GM10248 (cell line): ENCODE measurements at places on chromosomes 1 and 21.

- no peak for DNase-seq
These were observed 29.8 kb upstream of the TADA1 start for GRCh38 chr1:166905900-166906299.

DNA sequence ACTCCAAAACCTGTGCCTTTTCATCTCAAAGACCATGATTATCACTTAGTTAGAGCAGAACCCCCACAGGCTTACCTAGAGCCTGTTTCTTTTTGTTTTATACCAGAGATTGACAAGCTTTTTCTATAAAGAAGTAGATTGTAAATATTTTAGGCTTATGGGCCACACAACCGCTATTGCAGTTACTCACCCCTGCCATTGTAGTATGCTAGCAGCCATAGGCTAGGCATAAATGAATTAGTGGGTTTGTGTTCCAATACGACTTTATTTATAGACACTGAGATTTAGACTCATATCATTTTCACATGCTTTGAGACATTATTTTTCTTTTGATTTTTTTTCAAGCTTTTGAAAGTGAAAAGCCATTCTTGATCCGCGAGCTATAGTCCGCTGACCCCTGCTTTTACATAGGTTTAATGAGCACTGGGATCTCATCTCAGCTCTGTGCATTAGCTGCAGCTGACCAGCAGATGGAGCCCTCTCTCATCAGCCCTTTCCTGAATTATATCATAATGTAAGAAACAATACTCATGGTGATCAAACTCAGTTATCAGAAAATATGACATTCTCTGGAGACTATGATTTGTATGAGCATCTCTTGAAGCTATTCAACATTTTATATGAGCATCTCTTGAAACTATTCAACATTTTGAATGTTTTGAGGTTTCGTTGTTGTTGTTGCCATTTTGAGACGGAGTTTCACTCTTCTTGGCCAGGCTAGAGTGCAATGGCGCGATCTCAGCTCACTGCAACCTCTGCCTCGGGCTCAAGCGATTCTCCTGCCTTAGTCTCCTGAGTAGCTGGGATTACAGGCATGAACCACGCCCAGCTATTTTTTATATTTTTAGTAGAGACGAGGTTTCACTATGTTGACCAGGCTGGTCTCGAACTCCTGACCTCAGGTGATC is 111.9 kb upstream of the L1TD1 start:
- DNase-seq: peak; percentile 49

- no peak for DNase-seq
These were observed 7.9 kb downstream of the SAMD11 start for GRCh38 chr1:931380-932172.

- no peak for DNase-seq
These were observed 61.3 kb downstream of the LBR start for GRCh38 chr1:225366552-225366951.

DNA sequence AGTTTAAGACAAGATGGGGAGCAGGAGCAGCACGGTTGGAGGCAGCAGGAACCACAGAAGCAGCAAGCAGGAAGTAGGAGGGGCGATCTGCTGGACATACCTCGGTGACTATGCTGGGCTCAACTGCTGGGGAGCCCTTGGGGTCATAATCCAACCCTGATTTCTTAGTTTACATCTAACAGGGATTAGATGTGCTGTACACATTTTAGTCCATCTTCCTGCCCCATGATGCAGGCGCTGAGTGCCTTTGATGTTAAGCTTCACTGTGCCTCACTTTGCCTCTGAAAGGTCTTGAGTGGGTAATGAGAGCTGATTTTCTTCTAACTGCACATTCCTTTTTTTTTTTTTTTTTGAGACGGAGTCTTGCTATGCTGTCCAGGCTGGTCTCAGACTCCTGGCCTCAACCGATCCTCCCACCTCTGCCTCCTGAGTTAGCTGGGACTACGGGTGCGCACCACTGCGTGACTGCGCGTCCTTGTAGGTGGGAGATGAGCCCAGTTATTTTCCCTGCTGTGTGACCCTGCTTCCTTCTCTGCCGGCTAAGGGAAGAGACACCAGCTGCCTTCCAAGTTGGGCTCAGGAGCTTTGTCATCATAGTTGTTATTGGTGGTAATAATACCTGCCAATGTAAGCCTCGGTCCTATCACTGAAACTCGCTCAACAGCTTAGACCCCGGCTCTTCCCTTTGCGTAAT is 1.1 kb upstream of the RCAN3 start:
- DNase-seq: peak; percentile 63

DNA sequence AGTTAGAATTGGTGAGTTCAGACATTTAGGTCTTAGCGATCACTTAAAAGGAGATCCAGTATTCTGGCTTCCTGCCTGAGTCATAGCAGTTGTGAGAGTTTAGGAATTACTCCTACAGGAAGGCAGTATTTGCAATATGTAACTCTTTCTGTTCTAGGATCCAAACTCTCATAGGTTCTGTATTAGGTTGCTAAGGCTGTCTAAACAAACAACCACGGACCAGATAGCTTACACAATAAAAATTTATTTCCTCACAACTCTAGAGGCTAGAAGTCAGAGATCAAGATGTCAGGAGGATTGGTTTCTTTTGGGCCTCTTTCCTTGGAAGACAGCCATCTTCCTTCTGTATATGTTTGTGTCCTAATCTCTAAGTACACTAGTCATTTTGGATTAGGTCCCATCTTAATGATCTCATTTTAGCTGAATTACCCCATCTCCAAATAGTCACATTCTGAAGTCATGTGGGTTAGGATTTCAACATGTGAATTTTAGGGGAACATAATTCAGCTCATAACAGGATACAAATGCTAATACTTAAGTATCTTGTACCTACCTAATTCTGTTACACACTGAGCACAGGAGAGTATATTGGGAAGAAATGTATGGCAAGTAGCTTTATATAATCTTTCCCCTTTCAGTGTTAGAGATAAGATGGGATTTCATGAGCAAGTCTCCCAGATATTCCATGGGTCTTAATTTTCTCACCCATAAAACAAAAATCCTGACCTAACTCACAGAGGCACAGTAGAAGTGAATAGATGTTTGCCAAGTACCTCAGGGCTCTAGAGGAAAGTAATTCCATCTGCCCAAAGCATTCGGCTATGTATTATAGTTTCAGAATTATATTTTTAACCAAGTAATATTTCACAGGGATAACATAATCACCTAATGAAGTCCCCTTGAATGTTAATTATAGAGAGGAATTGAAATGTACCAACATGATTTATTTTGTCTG is 144.4 kb downstream of the PTBP2 start:
- DNase-seq: no peak

GRCh38 chr1:228018961-228019721 is 12.3 kb downstream of the WNT3A start:
- DNase-seq: peak; percentile 15

DNA sequence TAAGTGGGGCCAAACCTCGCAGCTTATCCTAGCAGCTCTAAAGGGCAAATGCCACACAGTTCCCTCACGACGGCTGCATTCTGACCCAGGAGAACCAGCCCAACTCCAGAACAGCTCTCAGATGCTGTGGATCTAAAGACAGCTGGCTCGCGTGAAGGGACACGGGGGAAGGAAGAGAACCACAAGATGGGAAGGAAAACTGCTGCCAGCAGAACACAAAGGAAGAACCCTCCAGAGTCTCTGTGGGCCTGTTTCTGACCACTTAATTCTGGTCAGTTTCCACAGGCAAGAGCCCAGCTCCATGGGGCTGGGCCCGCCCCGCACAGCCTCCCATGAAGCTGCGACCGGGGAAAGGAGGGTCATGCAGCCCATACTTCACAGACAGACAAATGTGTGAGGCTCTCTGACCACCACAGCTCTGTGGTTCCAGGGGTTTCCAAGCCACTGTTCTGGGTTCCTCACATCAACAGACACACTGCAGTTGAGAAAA is 61.1 kb downstream of the SLC45A1 start:
- DNase-seq: no peak

GRCh38 chr1:22137004-22137720 is 5.7 kb downstream of the WNT4 start:
- no peak for DNase-seq

- no peak for DNase-seq
These were observed 17.3 kb downstream of the LRRC52 start for GRCh38 chr1:165560883-165561656.
